ENCODE measurements at places on chromosomes 11 and 22.

DNA sequence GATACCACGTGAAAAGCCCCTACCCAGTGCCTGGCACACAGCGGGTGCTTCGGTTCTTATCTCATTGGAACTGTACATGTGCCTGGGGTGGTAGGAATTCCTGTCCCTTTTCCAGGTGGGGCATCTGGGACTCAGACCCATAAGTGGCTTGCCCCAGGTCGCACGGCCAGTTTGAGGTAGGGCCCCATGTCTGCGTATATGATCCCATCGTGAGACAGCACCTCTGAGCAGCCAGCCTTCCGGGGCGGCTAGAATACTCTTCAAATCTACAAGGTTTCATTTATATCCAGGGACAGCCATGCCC lies 33.5 kb upstream of the SMIM38 start:
- no peak for DNase-seq

DNA sequence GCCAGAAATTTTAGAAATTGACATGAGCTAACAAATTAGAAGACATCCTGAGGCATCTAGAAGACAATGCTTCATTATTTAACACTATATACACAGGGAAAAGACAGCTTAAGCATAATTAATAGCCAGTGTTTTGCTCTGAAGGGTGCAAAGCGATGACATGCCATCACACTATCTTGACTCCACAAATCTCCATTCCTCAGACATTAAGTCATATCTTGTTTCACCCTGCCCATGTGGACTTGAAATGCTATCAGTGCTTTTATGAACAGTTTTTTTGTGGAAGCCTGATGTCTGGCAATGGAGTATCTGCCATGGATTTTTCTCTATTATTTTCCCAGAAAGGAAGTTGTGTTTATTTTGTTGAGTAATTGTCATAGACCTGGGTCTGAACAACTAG lies 2.3 kb downstream of the CARD18 start:
- no peak for DNase-seq

GRCh38 chr11:93922830-93923229 lies 72.4 kb upstream of the VSTM5 start:
- DNase-seq = no peak

- no peak for DNase-seq
Measured at GRCh38 chr22:39384750-39385480, 14.7 kb upstream of the TAB1 start.

DNA sequence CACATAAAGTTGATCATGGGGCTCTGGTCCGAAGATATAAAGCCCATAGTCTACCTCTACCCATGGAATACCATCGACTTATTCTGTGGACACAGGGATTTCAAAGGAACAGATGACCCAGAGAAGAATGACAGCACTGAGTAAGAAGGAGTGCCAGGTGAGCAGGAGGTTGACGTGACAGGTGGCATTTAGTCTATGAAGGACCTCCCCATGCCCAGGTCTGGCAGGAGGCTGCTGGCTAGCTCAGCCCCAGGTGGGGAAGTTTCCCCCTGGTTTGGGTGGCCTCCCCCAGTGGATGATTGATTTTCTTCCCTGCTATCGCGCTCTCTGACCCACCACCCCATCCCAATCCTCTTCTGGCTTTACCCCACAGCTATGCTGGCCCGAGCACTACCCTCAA lies 39.1 kb downstream of the KCNC1 start:
- no peak for DNase-seq
